Stimulated activated CD4-positive, alpha-beta T cell treated with anti-CD3 and anti-CD28 coated beads, Interleukin-15, amount 100 ng/mL, for 1 hour (primary cell): ENCODE measurements at places on chromosomes 2 and 18.
A peak's percentile ranks its signal among the peaks of the same experiment; 100 is the strongest.

GRCh38 chr18:25896956-25897355 is 193.5 kb downstream of the SS18 start:
- no peak for DNase-seq

GRCh38 chr2:72830273-72830672 is 4.4 kb upstream of the EXOC6B start:
- DNase-seq, result no peak

GRCh38 chr2:230411570-230412370 is 4.2 kb upstream of the SP100 start:
- DNase-seq, result peak; percentile 29

DNA sequence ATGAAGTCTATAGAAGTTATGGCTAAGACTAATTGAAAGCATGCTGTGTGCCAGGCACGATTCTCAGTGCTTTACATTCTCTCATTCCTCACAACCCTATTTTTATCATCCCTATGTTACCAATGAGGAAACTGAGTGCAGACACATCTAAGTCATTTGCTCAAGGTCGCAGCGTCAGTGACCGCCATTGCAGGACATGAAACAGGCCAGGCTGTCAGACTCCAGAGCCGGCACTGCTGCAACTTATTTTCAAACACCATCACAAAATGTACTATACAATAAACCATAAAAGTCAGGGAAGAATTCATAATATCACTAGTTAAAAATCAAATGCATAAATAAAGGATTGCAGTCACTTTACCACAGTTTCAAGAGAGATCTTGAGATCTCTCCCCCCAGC is 5.6 kb downstream of the STK39 start:
- DNase-seq, result no peak

DNA sequence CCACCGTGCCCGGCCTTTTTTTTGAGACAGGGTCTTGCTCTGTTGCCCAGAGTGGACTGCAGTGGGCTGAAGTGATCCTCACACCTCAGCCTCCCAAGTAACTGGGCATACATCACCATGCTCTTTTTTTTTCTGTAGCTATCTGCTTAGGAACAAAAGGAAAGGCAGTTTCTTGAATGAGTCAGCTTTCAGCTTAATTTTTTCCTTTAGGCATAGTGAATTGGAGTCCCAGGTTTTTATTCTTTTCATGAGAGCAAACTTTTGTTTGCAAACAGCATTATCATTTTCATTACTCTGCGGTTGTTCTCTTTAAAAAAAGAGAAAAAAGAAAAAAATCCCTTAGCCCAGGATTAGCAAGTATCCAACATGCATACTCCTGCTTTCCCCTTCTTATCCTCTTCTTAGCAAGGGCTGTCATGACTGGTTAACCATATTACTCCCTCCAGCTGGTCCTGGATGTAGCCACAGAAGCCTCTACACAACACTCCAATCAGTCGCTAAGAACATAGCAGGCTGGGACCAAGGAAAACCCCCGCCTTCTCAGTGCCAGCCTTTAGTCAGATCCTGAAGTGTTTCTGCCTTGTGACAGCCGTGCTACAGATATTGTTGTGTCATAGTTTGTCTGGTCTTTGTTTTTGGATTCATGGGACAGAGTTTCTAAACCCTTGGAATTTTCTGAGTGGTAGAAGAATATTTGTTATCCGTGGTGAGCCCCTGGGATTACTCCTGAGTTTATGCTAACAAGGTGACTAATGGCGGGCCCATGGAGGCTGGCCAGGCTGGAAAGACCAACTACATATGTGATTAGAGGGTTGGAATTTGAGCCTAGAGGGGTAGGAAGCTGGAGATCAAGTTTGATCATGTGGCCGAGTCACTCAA is 23.3 kb upstream of the ST3GAL5 start:
- DNase-seq, result no peak

DNA sequence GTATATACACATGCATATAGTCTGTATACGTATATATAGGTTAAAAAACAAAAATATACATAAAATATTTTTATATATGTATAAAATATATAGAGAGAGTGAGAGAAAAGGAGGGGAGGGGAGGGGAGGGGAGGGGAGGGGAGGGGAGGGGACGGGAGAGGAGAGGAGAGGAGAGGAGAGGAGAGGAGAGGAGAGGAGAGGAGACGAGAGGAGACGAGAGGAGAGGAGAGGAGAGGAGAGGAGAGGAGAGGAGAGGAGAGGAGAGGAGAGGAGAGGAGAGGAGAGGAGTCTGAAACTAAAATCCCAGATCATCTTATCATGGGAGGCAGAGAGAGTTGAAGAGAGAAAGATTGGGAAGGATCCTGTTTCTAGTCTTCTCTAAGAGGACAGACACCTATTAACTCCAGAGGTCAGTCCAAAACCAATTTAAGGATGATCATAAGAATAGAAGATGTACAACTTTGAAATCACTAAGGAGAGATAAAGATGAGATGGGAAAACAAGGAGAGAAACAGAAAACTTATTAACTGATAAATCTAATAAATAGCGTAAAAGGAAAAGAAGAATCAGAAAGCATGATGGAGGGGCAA is 195.4 kb downstream of the SRBD1 start:
- DNase-seq, result no peak

DNA sequence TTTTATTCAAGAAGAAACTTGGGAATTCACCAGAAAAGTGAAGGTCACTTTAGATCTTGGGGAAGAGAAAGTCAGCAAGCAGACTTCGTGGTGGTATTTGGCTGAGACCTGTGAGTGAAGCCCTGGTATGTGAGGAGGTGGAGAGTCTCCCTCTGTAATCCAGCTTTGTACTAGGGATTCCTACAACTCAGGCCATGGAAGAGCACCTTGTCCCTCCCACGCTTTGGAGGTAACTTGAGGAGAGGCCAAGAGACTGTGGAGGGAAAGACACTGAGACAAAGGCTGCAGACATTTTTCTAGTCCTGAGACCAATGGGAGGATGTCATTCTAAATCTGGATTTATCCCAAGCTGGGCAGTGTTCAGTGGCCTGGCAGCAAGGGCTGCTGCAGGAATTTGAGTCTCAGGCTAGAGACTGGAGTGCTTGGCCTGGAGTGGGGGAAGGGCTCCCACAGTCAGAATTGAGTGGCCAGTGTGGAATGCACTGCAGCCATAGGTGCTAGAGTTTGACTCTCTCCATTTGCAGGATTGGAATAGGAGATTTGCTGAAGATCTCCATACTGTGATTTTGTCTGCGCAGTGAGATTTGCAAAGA is 219.0 kb downstream of the ACTR3 start:
- DNase-seq, result no peak

DNA sequence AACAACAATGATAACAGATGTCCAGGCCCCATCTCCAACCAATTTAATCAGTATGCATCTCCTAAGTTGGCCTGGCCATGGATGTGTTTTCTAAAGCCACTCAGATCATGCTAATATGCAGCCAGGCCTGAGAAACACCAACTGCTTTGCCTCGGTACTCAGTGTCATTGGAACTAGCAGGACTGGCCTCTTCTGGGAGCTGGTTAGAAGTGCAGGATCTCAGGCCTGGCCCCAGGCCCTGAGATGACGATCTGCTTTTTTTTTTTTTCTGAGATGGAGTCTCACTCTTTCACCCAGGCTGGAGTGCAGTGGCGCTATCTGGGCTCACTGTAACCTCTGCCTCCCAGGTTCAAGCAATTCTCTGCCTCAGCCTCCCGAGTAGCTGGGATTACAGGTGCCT is 69.1 kb downstream of the IRS1 start:
- no peak for DNase-seq
